Fibroblast of lung (primary cell): ENCODE measurements at places on chromosomes 11 and 22. TPM values are rescaled to one million over a fixed set of nuclear protein-coding genes. Genes with fewer than 3 reads are reported as not detected.
A peak's percentile ranks its signal among the peaks of the same experiment; 100 is the strongest.

DNA sequence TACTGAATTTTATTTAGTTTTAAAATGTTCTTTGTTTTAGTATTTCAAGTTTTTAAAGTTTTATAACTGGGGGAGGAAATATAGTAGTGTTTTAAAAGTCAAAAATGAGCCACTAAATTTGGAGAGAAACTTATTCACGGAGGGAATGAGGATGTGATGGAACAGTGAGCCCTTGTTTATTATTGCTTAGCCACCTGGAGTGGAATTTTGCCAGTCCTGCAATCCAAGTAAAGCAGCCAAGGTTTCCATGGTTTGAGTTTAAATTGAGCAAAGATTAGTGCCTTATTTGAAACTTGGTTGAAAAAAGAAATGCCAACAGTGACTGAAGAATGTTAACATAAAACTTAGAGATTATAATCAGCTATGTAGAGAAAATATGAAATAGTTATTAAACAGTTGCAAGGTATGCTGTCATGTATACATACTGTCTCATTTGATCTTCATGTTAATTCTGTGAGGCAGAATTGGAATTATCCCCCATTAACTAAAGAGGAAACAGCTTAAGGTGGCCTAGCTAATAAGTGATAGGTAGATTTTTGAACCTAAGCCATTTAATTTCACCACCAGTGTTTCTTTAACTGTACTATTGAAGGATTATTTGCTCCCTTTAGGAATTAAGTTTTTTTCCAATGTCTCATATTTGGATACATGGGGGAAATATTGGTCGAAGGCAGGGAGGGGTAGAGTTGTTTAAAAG is 36.4 kb downstream of the SWAP70 start:
- DNase-seq = no peak

DNA sequence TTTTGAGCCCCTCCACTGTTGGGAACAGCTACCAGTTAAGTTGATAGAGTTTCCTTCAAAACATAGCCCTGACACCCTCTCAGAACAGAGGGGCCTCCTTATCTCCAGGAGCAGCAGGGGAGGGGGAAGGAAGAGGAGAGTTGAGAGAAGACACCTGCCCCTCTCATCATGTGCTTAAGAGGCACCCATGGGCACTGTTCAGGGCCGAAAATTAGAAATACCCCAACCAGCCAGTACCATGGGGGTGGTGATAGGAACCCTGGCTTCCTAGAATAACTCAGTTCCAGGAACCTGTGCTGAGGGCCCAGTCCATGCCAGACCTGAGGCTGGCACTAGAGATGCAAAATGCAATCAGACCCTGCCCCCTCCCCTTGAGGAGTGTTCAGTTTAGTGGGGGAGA is 9.3 kb upstream of the GDPD5 start:
- no peak for DNase-seq

DNA sequence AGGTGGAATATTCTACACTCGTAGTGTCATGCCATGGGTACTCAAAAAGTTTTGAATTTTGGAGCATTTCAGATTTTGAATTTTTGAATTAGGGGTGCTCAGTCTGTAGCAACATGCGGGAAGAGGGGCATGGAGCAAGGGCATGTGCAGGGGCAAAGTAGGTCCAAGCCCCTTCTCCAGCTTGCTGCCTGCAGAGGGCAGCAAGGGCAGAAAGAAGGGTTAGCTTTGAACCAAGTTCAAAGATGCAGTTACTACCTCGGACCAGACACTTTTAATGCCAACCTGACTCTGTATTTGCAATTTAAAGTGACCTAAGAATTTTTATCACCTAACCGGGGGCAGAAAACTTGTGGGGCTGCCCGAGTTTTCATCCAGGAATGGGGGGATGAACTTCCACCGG is 68.2 kb downstream of the CD82 start:
- DNase-seq = no peak

Gene SLC22A12
- not detected in 2 replicates for total RNA-seq

- no peak for DNase-seq
Observed at GRCh38 chr22:27930331-27931060, 11.4 kb upstream of the PITPNB start.

GRCh38 chr11:22690871-22691270 is 24.5 kb downstream of the GAS2 start:
- DNase-seq = no peak

DNA sequence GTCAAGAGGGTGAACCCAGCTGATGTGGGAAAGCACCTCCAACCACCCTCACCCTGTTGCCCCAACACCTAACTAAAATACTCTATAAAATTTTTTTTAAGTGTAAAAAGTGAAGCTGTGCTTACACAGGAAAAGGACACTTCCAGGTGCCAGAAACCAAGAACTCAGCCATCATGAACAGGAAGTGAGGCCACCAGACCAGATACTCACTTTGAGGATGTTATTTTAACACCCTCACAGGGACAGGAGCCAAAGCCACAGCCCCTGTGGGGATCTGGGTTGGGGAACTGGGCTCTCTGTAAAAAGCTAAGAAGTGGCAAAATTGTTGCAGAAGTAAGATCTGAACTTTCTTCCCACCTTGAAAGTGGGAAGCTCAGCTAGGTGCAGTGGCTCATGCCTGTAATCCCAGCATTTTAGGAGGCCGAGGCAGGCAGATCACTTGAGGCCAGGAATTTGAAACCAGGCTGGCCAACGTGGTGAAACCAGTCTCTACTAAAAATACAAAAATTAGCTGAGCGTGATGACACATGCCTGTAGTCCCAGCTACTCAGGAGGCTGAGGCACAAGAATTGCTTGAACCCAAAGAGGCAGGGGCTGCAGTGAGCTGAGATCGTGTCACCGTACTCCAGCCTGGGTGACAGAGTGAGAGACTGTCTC is 3.8 kb downstream of the RSPH14 start:
- peak; percentile 25 for DNase-seq

DNA sequence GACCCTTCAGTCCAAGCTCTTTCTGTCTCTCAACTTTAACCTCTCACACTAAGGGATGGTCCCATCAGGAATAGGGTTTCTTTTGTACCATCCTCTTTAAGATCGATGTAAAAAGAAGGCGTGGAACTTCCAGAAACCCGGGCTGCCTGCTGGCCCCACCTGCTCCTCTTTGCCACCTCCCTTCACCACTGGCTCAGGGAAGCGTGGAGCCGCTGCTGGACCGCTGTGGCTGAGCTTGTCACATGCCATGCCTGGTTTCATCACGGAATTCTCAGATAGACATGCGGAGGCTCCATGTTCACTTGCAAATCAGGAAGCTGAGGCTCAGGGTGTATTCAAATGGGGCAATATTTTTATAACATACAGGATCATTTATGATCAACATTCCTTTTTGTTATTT is 399.7 kb downstream of the BRD1 start:
- DNase-seq = no peak

Gene PGR
- 0.77 and 2.0 TPM in 2 replicates for total RNA-seq

Gene SEPTIN3
- total RNA-seq = 0.26 and 0.33 TPM in 2 replicates

DNA sequence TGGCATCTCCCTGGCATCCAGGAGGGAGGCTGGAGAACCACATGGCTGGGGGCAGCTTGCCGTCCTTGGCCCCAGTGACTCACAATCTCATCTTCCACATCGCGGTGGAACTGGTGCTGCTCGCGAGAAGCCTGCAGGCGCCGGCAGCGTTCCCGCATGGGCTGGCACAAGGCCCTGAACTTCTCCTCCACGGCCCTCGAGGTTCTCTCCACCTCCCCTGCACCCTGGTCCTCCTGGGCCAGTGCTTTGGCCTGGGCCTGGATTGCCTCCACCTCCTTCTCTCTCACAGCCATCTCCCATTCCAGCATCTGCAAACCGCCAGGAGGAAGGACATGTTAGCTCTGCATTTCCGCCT is 16.3 kb upstream of the RBM4B start:
- no peak for DNase-seq

Gene PRDM10
- 2.5 and 3.3 TPM in 2 replicates for total RNA-seq
